NCI-H1694 treated with DMSO at 0.1 percent for 48 hours (cell line): ENCODE measurements at places on chromosomes 3 and 15.

DNA sequence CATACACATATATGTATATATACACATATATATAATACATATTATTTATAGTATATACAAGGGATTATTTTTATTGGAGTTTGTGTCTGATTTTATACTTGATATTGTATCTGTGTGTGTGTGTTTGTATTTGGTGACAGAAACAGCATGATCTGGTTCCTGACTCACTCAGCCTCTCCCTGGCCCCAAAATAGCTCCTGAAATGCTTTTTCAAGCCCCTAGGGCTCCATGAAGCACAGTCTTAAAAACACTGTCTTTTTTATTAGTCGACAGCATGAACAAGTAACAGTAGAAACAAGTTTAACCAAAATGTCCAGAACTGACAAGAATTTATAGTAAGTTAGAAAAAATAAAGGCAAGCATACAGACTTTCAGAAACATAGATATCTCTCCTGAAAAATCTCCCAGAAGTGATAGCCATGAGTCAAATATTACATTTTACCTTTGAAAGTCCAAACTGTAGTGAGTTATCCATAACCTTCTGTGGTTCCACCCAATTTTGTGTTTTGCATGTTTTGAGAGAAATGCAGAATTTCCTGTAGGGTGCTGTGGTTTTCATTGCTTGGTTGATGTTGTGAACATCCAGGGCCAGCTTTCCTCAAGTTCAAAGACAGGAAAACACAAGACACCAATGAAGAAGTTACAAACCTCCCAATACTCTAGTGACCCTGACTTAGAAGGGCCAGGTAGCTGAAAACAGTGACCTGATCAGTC, 98.5 kb upstream of the CCDC80 start:
- no peak for DNase-seq

- no peak for DNase-seq
Observed at GRCh38 chr3:88150371-88150770, 612 bp downstream of the C3orf38 start.

DNA sequence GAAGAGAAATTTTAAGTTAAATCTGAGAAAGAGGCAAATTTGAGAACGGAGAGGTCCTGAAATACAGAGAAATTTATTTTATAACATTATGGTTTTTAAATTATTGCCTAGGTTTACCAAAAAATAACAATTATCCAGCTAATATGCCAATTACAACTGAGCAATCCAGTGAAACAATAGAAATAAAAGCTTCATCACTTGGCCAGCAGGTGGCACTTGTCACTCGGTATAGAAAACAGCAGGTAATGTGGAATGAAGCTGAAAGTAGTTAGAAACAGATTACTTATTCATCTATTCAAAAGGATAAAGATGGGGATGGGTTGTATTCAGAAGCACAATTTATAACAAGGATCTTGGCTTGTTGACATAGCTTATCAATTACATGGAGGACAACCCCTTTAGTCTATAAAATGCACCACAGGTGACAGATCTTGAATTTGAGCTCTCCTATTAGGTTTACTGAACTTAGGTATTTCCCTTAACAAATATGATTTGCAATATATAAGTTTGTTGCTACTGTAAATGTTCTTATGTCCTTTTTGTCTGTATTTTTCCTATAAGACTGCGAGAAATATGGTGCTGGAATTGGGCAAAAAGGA, 70.1 kb upstream of the GUCA1C start:
- peak; percentile 37 for DNase-seq

DNA sequence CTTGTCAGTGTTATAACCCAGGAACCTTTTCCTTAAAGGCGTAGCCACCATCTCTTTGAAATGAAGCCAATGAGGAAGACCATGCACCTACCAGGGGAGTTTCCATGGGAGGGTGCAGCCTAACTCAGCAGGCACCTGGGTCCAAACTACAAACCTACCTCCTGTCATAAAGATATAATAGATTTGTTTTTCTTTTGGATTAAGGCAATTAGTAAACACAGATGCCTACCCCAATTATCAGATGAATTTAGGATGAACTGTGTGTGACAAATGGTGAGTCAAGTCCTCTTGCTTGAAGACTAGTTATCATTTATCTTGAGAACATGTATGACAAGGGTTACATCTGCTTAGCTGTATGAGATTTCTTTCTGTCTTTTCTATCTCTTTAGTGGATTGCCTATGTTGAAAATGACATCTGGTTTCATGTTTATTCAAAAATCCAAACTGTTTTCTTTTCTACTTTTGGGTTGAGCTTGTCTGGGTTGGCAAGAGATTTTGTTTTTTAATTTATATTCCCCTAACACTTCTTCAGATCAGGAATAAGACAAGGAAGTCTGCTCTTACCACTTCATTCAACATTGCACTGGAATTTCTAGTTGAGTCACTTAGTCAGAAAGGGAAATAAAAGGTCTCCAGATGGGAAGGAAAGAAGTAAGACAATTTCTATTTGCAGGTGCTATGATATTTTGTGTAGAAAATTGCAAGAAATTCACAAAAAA, 149.9 kb downstream of the NEK10 start:
- DNase-seq = no peak

GRCh38 chr15:48967336-48967735, 3.6 kb upstream of the SHC4 start:
- DNase-seq = no peak

DNA sequence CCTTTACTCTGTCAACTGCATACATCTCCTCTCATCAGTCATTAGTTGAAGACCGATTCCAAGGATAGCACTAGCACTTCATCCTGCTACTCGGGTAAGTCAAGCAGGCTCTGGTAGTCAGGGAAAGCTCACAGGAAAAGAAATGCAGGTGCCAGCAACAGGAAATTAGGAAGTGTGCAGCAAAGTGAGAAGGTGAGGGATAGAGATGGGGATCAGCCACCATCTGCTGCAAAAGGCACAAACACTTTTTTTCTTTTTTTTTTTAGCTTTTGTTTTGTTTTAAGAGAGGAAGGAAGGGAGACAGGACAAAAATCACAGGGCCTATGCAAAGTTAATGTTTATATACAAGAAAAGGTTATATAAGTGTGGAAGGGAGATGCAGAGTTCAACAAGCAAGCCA, 9.0 kb upstream of the BTLA start:
- no peak for DNase-seq
